ENCODE measurements at places on chromosomes 4 and X.

DNA sequence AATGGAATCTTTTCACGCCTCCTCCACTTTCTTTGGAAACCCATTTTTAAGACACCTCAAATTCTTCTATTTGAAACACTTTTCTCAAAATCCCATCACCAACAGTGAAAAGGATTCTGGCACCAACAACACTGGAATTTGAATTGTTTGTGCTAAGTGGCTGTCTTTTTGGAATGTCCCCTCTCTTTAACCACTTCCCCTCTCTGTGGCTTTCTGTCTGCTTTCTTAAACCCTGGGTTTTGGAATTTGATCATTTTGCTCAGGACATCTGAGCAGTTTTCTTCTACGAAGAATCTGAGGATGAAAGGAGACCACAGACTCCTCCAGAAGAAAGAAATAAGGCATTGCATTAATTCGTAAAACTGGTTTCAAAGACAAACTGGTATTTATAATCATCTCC is 89.0 kb downstream of the MXRA5 start:
- DNase-seq = no peak

GRCh38 chr4:136124251-136124745 is 1408.0 kb downstream of the PCDH18 start:
- no peak for DNase-seq

GRCh38 chr4:153452658-153453378 is 13.3 kb upstream of the TMEM131L start:
- DNase-seq = no peak

- peak; percentile 83 for DNase-seq
Measured at GRCh38 chr4:151325111-151325948, at the start of gene SH3D19. SH3D19 (minus strand) TSS chr4:151325605; CDS start chr4:151325352, 253 bp downstream.

DNA sequence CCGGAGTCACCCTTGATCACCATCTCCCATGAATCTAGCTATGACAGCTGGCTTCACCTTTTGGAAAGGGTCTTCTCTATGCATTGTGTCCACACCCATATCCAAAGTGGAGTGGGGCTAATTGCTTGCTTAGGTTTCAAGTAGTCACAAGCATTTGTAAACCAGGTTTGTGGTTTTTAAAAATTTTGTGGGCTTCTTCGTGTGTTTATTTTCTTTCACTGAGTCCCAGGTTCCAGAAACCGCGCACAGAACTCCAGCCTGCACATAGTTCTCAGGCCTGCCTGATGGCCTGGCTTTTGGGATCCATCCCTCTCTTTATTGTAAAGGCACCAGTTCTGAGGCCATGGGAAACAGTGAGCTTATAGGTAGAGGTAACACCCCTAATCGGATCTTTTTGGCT is 70.2 kb upstream of the TLR3 start:
- DNase-seq = no peak

DNA sequence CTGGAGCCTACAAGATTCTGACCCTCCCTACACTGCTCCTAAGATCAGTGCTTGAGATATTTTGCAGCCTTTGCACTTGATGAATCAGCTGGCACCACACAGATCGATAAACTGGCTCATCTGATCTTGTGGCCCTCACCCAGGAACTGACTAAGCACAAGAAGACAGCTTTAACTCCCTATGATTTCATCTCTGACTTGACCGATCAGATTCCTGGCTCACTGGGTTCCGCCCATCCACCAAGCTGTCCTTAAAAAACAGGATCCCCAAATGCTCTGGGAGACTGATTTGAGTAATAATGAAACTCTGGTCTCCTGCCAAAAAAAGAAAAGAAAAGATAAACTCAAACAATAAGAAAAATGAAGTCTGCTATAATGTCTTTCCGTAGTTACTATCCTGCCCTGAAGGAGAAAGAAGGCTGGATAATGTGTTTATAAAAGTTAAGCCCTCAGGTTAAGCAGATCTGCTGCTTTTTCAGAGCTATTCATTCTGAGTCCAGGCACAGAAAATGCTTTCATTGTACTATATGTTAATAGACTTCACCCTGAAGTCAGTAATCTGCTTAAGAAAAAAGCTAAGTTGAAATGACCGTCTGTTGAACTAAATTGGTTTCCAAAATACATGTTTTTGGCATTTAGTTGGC is 795.2 kb downstream of the TRIML1 start:
- DNase-seq = no peak

DNA sequence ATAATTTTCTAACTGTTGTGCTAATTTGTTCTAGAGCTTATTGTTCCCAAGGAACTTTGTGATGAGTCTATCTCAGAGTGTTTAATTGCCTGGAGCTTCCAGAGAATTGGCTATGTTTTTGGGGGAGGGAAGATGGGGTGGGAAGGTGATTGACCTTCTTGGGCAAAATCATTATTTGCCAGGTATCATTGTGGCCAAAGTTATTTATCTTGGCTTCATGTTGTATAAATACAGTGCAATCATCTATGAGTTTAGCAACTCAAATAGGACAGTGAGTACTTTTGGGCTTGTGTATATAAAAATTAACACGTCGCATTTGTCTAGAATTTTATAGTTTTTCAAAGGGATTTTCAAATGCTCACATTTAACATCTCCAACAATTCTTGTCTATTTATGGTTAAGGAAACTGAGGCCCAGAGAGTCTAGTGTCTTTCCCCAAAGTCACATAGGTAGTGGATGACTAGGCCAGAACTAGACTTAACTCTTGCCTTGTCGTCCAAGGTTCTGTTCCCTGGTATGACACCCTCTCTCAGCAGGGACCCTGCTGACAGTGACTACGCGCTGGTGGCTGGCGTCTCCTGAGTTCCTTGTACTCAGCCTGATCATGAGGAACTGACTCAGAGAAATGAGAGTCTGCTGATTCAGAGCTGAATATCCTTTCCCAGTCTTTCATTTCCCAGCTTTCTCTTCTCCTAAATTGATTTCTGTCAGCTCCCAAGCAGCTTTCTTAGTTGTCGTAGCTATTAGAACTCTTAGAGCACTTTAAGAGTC is 27.7 kb downstream of the FNIP2 start:
- DNase-seq = no peak

All from cardiac muscle cell (in vitro differentiated cells and primary cell).